ENCODE measurements at places on chromosomes 11 and 22. TPM values are rescaled to one million over a fixed set of nuclear protein-coding genes. Genes with fewer than 3 reads are reported as not detected.

The ASRGL1 gene
- 10.5 TPM for total RNA-seq

The BSX gene
- not detected for total RNA-seq

The CREB3L1 gene
- total RNA-seq: 0.99 TPM

The TXN2 gene
- 54.1 TPM for total RNA-seq

The FGF3 gene
- not detected for total RNA-seq

The PRSS23 gene
- total RNA-seq: 13.0 TPM

The FHIP1B gene
- total RNA-seq: 133 TPM

The MRE11 gene
- 45.2 TPM for total RNA-seq

The C11orf65 gene
- total RNA-seq: 3.8 TPM

The LDHAL6A gene
- not detected for total RNA-seq

The DCPS gene
- total RNA-seq: 19.1 TPM

The APOL4 gene
- total RNA-seq: 7.3 TPM

The PGA4 gene
- total RNA-seq: not detected

The ENTHD1 gene
- not detected for total RNA-seq

The ACTN3 gene
- not detected for total RNA-seq

The PLAAT5 gene
- 1.8 TPM for total RNA-seq

GRCh38 chr11:72038491-72038890, 39.8 kb downstream of the IL18BP start:
- peak; percentile 82 for DNase-seq

GRCh38 chr22:42603427-42603826, 11.3 kb downstream of the POLDIP3 start:
- DNase-seq: no peak

DNA sequence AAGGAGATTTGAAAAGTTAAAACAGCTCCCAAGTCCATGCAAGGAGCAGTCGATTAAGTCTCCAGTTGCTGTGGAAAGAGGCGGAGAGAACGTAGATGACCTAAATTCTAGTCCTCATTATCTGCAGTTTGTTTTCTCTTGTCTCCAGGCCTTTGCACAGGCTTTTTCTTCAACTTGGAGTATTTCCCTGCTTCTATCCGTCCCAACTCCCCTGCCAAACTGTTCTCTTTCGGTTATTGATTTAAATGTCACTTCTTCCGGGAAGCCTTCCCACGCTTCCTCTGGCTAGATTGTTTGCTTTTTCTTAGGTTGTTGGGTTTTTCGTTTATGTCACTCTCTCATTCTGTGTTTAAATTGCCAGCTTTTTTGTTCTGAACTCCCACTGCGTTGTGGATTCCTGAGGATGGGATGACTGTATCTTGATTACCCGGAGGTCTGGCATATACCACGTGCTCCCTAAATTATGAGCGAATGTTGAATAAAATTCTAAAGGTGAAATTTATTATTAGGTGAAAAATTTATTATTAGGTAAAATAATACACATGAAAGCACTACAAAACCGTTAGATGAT, 463 bp downstream of the TMEM126B start:
- DNase-seq: no peak

- no peak for DNase-seq
Measured at GRCh38 chr11:17851697-17852096, 117.1 kb downstream of the KCNC1 start.

GRCh38 chr11:10796191-10796590, 12.5 kb downstream of the EIF4G2 start:
- DNase-seq: no peak

- no peak for DNase-seq
Measured at GRCh38 chr11:78961247-78961646, 386.6 kb upstream of the NARS2 start.

GRCh38 chr11:2459016-2459725, 14.4 kb downstream of the KCNQ1 start:
- peak; percentile 75 for DNase-seq

- no peak for DNase-seq
Measured at GRCh38 chr22:39913886-39914285, 13.0 kb downstream of the GRAP2 start.

GRCh38 chr22:30167296-30167695, 79.3 kb downstream of the LIF start:
- no peak for DNase-seq

DNA sequence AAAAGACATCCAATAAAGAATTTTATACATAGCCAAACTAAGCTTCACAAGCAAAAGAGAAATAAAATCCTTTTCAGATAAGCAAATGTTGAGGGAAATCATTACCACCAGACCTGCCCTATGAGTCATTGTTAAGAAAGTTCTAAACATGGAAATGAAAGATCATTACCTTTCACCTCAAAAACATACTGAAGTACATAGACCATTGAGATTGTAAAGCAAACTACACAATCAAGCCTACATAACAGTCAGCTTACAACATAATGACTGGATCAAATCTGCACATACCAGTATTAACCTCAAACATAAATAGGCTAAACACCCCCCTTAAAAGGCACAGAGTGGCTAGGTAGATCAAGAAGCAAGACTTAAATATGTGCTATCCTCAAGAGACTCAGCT, 501.0 kb upstream of the LUZP2 start:
- no peak for DNase-seq

DNA sequence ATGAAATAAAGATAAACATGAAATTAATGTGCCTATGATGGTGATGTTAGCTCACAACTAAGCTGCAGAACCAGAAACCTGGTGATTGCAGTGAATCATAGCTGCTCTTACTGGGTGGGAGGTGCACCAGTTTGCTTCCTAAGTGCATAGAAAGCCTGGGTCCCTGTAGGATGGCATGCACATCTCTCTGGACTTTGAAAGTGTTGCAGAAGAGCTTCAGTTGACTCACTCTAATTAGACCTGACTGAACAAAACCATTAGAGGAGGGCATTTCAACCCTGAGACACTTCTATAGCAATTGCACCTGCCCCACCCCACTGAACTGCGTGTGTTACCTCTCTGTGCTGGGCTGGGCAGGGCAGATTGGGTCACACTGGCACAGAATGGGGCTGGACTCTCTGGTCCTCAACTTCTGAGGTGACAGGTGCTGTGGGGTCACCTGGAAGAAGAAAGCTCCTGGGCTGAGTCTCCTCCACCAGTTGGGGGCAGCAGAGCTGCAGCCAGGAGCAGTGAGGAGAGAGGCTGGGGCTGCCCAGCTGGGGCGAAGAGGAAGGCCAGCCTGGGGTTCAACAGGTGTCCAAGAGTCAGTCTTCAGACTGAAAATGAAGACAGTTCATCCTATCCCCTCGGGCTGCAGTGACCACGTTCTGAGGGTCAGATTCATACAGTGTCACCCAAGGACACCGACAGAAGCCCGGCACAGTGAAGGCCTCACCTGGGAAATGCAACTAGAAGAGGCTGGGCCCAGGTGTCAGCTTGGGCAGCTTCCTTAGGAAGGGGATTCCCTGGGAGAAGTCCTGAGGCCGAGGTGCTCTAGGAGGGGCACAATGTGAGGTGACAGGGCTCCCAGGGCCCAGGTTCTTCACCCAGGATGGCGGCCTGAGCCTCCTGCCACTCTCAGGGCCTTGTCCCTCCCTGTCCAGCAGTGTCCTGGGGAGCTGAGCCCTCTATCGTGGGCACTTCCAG, 58.1 kb downstream of the GGTLC2 start:
- no peak for DNase-seq

GRCh38 chr11:57493507-57494503, 21.7 kb downstream of the SLC43A1 start:
- no peak for DNase-seq

- DNase-seq: no peak
Measured at GRCh38 chr11:89361734-89362133, 129.4 kb downstream of the NOX4 start.

GRCh38 chr22:19480173-19480568, 451 bp downstream of the CDC45 start:
- no peak for DNase-seq

DNA sequence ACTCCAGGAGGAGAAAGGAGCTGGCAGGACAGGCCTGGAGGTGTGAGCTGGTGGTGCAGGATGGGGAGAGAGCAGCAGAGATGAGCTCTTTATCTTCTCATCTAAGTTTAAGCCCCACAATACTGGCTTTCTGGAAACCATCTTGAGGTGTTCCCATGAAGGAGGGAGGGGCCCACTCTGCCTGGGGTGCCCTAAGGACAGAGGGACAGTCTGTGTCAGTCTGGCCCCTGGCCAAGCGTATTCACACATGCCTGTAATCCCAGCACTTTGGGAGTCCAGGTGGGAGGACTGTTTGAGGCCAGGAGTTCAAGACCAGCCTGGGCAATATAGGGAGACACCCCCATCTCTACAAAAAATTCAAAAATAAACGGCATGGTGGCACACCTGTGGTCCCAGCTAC, 8.9 kb downstream of the SERHL2 start:
- no peak for DNase-seq

DNA sequence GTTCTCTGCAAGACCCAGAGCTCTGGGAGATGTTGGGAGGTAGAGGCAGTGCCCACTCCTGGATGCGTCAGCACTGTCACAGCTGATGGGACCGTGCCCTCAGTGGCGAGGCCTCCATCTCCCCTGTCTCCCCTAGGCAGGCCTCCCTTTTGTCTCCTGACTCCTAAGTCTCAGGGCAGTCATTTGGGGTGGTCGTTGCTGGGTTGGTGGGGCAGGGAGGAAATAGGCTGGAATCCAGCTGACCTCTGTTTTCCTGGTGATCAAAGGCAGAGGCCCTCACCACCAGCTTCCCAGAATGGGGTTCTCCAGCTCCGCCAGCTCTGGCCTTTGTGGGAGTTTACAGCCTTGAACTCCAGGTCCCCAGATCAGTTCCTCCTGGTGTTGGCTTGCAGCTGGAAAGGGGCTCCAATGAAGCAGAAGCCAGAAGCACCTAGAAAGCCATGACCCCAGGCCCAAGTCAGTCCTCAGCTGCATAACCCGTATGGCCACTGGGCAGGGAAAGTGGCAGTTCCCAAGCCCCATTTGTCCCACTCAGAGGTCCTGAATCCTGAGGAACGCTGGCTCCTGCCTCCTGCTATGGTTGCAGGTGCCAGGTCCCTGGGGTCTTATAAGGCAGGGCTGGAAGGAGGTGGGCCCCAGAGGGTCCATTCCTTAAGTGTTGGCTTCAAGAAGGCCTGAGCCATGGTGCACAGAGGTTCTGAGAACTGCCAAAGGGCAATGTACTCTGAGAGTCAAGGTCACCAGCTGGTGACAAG, 7.3 kb upstream of the FXYD2 start:
- DNase-seq: no peak

GRCh38 chr11:86370922-86371594, 3.6 kb upstream of the CCDC81 start:
- DNase-seq: no peak

DNA sequence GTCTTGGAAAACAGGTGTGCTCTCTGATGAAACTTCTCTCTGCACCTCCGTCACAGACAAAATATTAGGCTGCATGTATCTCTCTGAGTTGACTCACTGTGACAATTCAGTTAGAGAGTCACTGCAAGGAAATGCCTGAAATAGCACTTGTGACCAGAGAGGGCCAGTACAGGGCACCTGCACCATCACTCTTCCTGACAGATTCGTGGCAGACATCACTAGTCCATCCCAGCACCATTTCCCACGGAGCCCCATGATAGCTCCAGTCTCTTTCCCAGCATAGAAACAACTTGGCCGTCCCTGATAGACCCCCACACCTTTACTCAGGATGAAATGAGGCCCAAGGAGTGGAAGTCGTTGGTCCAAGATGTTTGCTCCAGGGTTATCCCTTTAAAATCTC, 73.3 kb upstream of the ISX start:
- DNase-seq: no peak

GRCh38 chr11:14082338-14082737, 119.8 kb downstream of the SPON1 start:
- DNase-seq: no peak

DNA sequence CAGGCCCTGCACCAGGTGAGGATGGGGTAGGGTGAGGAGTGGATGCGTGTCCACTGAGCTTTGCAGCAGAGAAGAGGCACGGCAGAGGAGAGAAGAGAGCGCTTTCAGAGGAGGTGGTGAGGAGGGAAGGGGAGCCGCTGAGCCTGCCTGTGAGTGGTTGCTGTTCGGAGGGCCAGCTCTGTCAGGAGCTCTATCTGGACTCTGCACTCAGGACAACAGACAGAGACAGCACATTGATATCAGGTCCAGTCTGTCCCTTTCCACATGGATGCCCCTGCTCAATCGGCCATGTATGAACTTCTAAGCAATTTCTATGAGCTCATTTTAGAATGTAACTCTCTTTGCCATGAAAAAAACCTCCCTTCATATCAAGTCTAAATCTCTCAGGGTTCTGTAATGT, 158.6 kb downstream of the KIRREL3 start:
- DNase-seq: no peak

DNA sequence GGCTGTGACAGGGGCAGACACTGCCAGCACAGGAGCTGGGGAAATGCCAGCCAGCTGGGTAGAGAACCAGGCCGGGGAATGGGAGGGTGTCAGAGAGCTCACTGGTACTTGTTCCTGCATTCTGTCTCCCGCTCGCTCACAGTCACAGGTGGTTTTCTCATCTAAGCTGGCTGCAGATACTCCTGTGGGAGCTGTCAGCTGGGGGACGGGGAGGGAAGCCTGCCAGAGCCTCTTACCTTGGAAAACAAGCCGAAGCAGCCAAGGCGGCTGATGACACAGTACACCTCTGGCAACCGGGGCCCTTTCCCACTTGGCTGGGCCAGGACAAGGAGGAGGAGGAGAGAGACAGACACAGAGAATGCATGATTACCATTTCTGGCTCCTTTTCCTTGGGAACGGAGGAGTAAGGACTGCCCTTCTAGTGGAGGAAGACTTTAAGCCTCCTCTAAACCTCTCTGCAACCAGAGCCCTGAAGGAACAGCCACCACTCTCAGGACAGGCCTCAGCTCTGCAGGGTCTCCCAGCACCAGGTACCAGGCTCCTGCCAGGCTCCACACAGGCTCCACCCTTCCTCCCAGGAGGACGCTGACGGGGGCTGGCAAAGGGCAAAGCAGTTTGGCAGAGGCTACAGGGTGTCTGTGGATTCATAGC, 25.1 kb downstream of the RPL27A start:
- no peak for DNase-seq
